ENCODE measurements at places on chromosomes 12 and 14.

DNA sequence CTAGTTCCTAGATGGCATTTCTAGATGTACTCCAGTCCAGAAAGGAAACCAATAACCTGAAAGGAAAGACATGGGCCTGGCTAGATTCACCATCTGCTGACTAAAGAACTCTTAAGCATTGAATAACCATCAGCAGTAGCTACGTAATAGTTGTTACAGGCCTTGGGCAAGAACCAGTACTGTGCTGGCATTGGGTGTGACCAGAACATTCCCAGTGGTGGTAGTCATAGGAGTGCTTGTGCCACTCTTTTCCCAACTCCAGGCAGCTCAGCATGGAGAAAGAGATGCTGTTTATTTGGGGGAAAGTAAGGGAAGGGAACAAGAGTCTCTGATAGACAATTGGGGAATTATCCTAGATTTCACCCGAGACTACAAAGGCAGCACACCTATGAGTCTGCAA lies 333.3 kb downstream of the SLC16A7 start:
- no peak for DNase-seq

DNA sequence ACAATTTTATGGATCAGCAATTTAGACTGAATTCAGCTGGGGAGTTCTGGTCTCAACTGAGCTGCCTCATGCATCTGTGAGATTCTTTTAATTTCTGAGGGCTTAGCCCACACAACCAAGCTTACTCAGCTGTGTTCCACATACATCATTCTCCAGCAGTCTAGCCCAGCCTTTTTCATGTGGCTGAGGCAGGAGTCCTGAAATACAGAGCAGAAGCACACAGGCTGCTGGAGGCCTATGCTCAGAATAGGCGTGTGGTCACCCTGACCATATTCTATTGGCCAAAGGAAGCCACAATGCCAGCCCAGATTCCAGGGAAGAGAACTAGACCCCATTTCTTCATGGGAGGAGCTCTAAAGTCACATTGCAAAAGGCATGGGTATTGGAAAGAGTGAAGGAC lies 72.3 kb upstream of the DHRS4 start:
- no peak for DNase-seq

GRCh38 chr14:56490379-56490778 lies 89.2 kb upstream of the TMEM260 start:
- DNase-seq: peak; percentile 41

DNA sequence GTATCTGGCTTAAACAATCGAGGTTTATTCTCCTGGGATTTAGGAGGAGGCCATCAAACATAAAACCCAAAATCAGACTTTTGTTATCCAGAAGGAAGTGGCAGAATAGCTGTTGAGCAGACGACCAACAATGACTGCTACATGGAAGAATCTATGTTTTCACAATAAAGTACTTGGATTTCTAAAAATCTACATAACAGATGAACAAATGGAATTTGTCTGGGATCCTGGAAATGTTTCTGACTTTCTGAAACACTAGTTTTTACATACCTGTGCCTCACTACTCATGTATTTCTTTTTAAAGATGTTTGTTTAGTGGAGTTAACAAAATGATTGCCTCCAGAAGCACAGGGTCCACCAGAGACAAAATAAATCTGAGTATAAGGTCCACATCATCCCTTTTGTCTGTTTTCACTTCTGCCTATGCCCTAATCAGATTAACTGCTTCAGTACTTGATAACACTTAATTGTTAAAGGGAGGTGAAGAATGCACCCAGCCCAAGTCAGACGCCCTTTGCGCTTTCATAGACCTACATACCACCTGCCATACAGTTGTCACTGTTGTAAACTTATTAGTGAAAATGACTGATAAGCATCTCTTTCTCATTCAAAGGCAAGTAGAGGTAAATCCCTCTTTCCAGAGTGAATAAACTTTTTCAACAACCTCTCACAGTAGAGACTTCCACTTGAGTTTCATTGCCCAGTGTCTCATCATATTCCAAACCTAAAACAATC lies 164.6 kb downstream of the EGLN3 start:
- no peak for DNase-seq

GRCh38 chr12:69580074-69580473 lies 5.2 kb upstream of the CCT2 start:
- peak; percentile 28 for DNase-seq

- no peak for DNase-seq
These were observed 540.8 kb downstream of the NRXN3 start for GRCh38 chr14:78710963-78711362.

- DNase-seq: no peak
These were observed 4.4 kb upstream of the HOXC9 start for GRCh38 chr12:53995378-53996239.

DNA sequence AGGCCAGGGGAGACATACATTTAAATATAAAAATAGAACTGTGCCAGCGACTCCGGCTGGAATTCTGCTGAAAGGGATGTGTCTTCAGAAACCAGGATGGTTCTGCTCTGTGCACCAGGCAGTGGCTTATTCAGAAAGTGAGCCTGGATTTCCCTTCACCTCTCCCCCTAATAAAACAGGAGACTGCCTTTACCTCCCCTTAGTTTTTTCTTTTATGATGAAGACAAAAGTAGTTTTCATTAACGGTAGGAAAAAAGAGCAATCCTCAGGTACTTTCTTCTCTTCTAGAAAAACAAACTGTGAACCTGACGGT lies 346 bp downstream of the SLC7A8 start:
- no peak for DNase-seq

DNA sequence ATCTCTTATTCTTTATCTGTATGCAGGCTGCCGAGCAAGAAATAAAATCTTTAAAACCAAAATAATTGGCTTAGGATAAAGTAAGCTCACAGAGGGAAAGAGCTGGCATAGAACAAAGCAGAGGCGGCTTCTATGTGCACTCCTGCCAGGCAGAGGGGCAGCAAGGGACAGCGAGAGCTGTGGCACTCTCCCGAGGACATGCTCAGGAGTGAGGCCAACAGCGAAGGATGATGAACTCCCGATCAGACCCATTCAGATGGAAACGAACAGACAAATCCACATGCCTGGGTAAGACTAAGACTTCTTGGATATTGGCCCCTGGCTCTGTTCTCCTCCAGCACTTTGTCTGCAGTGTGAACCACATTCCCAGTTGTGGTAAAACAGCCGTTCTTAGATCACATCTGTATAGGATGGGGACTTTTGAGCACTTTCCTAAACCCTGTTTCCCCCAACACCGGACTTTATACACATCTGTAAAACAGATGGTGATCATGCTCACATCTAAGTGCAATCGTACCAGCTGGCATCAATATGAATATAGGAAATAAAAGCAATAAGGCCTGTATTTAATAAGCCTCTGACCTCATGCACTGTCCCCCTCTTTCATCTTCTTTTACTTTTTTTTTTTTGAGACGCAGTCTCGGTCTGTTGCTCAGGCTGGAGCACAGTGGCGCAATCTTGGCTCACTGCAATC lies 134.1 kb downstream of the PPM1H start:
- no peak for DNase-seq

DNA sequence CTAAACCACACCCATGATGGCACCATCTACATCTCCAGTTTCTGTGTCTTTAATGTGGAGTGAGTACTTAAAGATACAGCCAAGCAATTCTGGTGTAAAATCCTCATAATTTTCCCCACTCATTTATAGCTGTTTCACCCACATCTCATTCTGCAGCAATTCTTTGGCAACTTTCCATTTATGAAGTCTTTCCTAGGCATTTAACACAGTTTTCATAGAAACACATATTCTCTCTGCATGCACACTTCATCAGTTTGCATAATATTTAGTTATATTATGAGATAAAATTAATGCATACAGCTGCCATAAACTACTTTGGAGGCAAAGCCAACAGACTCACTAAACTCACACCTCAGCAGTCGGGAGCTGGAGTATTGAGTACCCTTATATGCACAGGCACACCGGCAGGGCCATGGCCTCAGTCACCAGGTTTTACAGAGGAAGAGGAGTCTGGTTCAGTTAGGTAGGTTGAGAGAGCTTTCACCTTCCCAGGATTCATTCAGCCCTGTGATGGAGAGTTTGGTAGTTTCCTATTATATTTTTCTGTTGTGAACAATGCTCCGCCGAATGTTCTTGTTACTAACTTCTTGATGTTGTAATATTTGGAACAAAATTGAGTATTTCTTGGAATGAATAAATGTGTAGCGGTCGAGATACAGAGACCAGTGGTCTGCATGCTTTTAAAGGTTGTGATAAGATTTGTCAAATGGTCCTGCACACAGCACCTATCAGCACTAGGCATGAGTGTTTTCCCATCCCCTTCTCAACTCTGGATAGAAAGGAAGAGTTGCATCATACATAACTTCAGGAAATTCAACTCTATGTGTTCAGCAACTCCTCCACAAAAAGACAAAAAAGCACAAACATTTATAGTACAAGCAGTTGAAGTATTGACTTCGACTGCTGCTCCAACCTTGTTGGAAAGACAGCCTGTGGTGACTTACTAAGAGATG lies 123.5 kb downstream of the TTC8 start:
- no peak for DNase-seq

- no peak for DNase-seq
These were observed 58.4 kb downstream of the LLPH start for GRCh38 chr12:66072135-66072534.

DNA sequence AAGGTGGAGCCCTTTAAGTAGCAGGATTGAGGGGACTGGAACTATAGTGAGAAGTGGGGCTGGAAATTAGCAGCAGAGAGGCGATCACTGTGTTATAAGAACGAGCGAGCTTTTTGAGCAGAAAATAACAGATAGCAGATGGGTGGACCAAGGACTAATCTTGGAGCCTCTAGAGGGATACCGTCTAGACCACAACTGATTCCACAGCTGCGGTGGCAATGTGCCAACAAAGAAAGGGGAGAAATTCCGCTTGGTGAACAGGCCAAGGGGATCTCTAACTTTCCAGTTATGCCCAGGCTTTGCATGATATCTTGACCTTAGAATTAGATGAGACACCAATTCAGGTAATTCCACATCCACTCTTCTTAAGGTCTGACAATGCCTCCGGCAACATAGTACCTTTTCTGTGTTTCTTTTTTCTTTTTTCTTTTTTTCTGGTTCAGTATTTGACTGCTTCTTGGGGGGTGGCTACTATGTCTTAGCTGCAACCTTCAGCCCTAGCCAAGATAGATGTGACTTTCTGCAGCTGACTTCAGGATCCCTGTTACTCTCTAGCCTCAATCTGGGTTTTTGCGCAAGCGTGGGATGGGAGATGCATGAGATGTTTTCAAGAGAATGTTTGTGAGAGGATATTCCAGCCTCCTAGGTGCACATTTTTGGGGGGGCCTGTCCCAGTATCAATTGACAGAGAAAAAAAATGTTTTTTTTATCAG lies 143.4 kb upstream of the CPSF6 start:
- DNase-seq: no peak

GRCh38 chr12:123076604-123077297 lies 74.1 kb downstream of the PITPNM2 start:
- peak; percentile 84 for DNase-seq

DNA sequence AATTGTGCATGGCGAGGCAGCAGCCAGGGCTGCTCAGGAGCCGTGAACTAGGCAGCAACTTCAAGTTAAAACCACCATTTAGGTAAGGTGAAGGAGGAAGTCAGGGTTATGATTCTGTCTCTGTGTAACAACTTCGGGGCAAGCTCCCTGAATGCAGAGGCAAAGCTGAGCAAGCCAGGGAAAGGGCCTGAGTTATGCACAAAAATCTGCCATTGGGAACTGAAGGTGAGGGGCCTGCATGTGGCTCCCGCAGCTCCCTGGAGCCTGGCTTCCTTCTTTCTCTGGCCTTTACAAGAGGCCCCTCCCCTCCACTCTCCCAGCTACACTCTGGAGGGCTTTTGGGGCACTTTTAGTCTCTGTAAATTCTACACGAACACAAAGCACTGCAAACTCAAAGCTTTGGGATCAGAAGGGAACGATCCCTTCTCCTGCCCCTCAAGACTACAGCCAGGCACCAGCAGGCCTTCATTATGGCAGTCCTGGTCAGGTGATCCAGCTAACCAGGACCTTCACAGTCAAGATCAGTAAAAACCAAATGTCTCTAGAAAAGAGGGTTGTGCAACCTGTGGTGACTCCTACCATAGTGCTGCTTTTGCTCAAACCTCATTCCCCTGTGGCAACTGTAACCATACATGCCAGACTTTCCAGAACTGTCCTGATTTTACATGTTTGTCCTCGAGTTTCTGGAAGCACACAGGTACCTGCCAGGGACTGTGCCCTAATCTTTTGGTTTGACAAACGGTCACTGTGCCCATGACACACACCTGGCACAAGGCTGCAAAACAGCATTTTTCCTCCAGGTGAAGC lies 67.2 kb upstream of the PTGR2 start:
- peak; percentile 43 for DNase-seq

DNA sequence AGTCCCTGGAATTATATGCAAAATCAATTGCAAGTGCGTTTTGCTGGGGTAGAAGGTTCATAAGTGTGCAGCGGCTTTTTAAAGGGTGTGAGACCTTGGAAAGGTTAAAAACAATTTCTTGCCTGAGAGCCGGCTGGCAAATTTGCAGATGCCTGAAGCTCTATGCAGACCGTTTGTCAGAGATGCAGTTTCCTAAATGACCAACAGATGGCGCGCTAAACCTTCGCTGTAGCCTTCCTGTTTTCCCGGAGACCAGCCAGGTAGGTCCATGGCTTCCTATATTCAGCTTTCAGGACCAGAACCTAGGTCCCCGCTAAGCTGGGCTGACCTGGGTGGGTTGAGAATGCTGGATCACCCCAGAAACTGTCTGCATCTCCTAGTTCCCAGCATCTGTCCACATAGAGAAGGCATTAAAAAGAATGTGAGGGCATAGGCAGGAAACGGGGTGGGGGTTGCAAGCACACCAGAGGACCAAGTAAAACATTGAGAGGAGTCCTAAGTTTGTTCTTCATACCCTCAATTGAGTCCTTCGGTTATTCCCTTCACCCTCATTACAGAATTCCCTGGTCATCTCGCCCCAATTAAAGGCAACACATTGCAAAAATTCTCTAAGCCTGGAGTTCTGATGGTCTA lies 5.7 kb upstream of the NOS1 start:
- DNase-seq: peak; percentile 67

DNA sequence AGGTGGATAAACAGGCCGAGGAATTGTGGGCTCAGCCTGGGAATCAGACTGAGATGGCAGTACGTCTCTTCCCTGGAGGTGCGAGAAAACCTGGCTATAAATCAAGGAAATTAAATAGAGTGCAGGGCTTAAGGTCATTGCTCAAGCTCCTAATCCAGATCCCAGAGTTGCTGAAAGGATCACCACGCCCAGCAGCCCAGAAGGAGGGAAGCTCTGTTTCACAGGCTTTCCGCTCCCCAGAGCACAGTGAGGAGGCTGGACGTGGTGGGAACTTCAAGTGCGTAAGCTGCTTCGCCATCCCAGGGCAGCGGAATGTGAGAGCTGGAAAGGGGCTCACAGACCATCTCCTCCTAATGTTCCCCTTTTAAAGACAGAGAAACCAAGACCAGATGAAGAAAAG lies 651.6 kb upstream of the TBX3 start:
- DNase-seq: no peak

DNA sequence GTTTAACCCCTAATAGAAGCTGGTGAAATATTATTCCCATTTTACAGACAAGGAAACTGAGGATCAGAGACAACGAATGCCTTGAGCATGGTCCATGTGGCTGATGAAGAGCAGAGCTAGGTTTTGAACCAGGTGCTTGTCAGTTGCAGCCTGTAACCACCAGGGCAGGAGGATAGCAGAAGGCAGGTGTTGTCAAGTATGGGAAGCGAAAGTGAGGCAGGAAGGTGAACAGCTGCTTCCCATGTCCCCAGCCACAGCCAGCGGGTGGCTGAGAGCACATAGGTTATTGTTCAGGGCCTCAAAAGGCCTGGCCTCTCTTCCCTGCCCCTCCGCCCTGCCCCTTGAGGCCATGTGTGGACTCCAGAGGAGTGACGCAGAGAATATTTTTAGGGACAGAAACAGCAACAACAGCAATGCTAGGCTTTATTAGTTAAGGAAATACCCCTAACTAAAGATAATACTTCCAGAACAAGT lies 39.6 kb downstream of the IQSEC3 start:
- no peak for DNase-seq

GRCh38 chr12:64236549-64236948 lies 14.5 kb upstream of the KICS2 start:
- no peak for DNase-seq

All from activated CD4-positive, alpha-beta T cell treated with anti-CD3 and anti-CD28 coated beads, Interleukin-2, amount 50 U/mL, for 16 hours (primary cell).